Activated CD4-positive, alpha-beta T cell treated with anti-CD3 and anti-CD28 coated beads, Interleukin-2, amount 10 ng/mL, durations not matched to agents 7 days and 5 days (primary cell): ENCODE measurements at places on chromosomes 4 and X. TPM values are rescaled to one million over a fixed set of nuclear protein-coding genes. Genes with fewer than 3 reads are reported as not detected.

GRCh38 chr4:41185614-41186592 lies 28.4 kb downstream of the APBB2 start:
- no peak for DNase-seq

Gene TBC1D19
- 5.2 TPM for total RNA-seq

GRCh38 chr4:146273204-146273901 lies 59.0 kb downstream of the REELD1 start:
- DNase-seq = no peak

DNA sequence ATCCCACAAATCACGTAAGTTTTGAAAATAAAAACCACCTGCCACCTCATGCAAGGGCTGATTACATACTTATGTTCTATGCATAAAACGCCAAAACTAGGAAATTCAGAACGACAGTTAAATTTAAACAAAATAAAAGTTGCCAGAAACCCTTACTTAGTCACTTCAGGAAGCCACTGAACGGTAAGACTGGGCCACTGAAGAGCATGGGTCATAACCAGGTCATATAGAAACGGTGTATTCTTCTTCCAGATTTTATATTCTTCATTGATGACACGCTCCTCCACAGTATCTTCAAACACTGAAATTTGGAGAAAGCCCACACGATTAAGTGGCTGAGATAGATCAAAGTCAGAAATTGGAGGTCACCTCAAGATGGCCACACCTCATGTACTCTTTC lies 1.2 kb downstream of the RBBP7 start:
- no peak for DNase-seq

- no peak for DNase-seq
Observed at GRCh38 chr4:109760682-109761081, 30.8 kb upstream of the PLA2G12A start.

- no peak for DNase-seq
Observed at GRCh38 chr4:123825596-123826291, 429.1 kb downstream of the SPRY1 start.
